Nephron progenitor cell (in vitro differentiated cells): ENCODE measurements at places on chromosomes 1 and 21.

DNA sequence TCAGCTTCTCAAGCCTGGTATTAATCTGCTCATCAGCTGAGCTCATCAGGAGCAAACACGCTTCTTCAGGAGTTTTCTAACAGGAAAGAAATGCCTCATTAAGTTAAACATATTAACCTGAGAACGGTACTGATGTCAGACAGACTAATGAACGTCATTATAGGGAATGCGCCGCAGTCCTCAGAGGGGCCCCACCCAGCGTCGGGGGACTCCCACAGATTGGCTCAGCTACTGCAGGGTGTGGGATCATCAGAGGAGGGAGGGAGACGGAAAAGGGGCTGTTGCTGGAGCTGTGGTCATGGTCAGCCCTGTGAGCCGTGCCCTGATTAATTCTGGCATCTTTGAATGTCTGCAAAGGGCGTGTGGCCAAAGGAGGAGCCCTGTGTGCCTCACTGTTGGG, 348.5 kb downstream of the PTPRU start:
- peak overlapping the region; percentile 61 for H3K27ac ChIP-seq
- no peak for DNase-seq
- H3K4me3 ChIP-seq = no peak overlapping the region

GRCh38 chr1:177043597-177043996, 120.9 kb downstream of the ASTN1 start:
- DNase-seq = no peak
- no peak overlapping the region for H3K27ac ChIP-seq
- peaks cover 22% of the 10 kb centered on the region for H3K27me3 ChIP-seq
- H3K4me1 ChIP-seq = peaks cover 18% of the 10 kb centered on the region
- no peaks in the 10 kb centered on the region for H3K36me3 ChIP-seq

DNA sequence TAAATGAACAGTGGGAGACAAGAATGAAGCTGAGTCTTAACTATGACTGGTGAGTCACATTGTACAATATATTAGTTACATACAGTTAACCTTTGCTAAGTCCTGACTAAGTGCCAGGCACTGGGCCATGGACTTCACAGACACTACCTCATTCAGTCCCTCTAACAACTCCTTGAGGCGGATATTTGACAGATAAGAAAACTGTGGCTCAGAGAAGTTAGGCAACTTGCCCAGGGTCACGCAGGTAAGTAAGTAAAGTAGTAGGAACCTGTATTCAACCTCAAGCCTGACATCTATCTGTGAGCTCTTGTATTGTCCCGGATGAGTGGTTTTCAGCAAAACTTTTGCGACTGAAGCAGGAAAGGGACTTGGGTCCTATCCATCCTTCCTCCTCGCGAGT, 62.1 kb downstream of the GNG12 start:
- no peak for DNase-seq
- peaks cover 22% of the 10 kb centered on the region for H3K4me1 ChIP-seq
- H3K36me3 ChIP-seq = peaks cover 27% of the 10 kb centered on the region
- H3K4me3 ChIP-seq = no peak overlapping the region

- peaks cover 21% of the 10 kb centered on the region for H3K27me3 ChIP-seq
- DNase-seq = no peak
- peaks cover 13% of the 10 kb centered on the region for H3K36me3 ChIP-seq
These were observed 140.8 kb downstream of the PGBD5 start for GRCh38 chr1:230285351-230285750.
